NCI-H82 (cell line): ENCODE measurements at places on chromosomes 6 and 20.

GRCh38 chr6:116417661-116418060, 43.5 kb upstream of the CALHM6 start:
- no peak for DNase-seq

DNA sequence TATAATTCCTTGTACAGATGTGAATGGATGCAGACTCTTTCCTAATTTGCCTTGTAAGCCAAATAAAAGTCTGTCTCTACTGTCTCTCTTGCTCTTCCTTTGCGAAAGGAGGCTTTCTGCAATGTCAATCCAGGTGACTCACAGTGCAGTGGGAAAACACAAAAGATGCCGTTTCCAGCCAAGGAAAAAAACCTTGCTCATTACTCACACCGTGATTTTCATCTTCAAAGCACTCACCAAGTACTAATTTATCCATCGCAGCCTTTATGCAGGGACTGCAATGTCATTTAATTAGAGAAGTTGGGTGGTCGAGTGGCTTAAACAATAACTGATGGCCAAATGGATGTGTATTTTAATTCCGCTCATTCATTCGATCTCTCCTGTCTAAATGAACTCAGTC, 23.8 kb downstream of the SAYSD1 start:
- no peak for DNase-seq

DNA sequence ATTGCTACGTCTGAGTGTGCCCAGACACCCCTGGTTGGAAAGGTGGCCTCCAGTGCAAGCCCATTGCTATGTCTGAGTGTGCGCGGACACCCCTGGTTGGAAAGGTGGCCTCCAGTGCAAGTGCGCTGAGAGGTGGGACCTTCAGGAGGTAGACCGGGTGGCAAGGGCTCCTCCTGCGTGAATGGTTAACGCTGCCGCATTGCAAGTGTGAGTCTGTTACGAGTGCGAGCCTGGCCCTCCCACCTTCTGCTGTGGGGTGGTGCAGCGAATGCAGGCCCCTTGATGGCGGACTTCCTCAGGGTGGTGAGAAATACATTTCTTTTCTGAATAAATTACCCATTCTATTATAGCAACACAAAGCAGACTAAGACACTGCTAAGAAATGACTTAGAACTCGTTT, 208.8 kb downstream of the DLL1 start:
- no peak for DNase-seq

GRCh38 chr6:114194362-114195026, 148.3 kb downstream of the HS3ST5 start:
- no peak for DNase-seq

GRCh38 chr6:55566036-55566710, 12.8 kb downstream of the HMGCLL1 start:
- DNase-seq, result no peak

DNA sequence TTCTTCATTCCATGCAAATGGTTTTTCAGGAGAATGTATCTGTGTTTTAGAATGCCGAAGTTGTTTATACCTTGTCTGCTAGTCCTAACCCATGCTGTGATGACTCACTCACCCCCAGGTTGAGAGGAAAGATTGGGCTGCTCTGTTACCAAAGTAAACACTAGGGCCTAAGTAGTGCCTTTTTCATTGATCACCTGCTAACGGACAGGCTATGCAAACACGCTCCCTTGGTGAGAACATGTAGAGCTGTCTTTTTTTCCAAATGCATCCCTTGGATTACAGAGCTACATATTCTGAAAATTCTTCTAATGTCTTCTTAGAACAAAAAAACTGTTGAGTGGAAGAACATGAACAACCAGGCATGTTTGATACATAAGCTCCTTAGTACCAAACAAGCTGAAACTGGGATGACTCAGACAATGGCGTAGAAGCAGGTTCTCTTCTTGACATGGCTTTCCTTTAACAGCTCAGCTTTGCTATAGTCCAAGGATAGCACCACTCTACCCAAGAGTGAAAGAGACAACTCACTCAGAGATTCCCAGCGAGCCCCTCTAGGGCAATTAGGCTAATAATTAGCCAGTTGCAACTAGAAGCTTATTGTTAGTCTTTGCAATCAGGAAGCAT, 20.5 kb downstream of the PERP start:
- peak; percentile 43 for DNase-seq

- DNase-seq, result no peak
Measured at GRCh38 chr6:144006736-144007477, 1.2 kb downstream of the PLAGL1 start.

GRCh38 chr6:137958811-137959565, 91.9 kb downstream of the TNFAIP3 start:
- no peak for DNase-seq

DNA sequence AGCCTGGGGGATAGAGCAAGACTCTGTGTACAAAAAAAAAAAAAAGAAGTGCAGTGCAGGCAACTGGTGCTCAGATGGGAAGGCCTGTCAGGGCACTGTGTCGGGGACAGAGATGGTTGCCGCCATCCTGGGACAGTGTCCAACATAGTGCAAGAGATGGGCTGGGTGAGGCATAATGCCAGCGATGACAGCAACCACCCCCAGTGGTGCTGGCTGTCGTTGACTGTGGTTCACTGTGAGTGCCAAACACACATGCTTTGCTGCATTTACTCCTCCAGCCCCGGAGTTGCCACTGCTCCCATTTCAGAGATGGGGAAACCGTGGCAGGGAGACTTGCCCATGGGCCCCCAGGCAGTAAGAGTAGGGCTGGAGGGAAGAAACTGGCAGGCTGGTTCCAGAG, 5.2 kb upstream of the C20orf203 start:
- no peak for DNase-seq

DNA sequence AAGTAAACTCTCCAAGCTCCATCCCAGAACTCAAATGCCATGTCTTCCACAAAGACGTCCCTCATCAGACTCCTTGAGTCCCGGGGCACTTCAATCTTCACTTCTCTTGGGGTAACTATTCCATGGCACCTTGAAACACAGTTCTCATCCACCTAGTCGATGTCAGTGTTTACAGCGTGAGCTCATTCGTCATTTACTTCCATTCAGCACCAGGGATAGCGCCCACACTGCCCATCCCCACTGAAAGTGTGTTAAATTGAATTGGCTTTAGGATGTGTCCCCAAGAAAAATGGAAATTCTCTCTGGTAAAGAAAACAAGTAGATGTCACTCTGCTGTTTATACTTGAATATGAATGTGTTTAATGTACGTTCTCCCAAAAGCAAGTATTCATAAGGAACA, 31.3 kb downstream of the KCNK15 start:
- DNase-seq, result no peak

GRCh38 chr6:17724341-17724740, 17.6 kb upstream of the NUP153 start:
- DNase-seq, result no peak

DNA sequence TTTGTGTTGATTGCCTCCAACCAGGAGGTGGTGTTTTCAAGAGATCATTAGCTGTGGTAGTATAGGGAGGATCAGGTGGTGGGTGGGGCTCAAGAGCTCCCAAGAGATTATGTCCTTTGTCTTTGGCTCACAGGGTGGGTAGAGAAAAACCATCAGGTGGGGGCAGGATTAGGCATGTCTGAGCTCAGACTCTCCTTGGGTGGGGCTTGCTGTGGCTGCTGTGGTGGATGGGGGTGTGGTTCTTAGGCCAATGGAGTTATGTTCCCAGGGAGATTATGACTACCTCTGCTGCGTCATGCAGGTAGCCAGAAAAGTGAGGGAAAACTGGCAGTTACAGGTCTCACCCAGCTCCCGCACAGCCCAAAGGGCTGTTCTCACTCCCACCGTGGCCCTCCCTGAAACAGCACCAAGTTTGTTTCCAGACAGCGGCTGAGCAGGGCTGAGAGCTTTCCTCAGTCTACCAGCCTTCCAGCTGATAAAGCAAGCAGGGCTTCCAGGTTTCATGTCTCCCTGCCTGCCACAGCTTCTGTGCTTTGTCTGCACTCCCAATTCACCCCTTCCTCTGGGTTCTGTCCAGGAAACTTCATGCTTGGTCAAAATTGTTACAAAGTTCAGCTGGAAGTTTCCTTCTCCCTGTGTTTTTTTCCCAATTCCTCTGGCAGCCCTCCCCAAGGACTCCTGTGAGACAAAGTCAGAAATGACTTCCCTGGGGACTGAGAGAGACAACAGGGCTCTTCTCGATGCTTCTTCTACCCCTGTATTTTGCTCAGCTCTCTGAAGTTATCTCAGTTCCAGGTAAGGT, 481.1 kb upstream of the MAN1A1 start:
- peak; percentile 63 for DNase-seq

DNA sequence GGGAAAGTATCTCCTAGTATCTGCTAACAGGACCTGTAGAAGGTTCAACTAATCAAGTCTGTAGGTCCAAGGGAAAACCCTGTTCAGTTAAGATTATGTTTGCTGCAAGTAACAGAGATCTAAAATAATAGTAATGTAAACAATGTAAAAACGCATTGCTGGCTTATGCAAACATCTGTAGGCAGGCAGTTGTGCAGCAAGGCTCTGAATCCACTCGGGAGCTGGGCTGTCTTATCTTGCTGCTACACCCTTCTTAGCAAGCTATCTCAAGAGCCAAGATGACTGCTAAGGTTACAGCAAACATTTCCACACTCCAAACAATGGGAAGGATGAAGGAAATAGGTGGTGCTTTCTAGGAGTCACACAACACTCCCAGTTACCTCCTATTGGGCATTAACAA, 397.3 kb upstream of the NRSN1 start:
- DNase-seq, result no peak

- peak; percentile 85 for DNase-seq
Measured at GRCh38 chr20:36439040-36439730, 102.1 kb upstream of the MYL9 start.

DNA sequence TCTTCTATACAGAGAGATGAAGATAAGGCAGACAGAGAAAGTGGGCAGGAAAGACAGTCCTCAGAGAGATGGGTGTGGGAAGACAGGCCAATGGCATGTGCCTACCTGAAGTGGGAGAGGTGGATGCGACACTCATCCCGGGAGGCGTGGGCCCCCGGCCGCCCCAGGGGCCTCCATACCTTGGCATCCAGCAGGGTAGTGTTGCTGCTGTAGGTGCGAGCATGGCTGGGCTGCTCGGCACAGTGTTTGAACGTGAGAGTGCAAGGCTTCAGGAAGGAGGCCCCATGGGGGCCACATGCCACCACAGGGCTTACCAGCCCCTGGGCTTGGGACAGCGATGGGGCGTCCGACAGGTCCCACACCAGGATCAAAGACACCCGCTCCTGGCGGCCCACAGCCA, 5.2 kb downstream of the UNC5CL start:
- no peak for DNase-seq

- DNase-seq, result no peak
Measured at GRCh38 chr20:48478806-48479585, 348.8 kb downstream of the PREX1 start.

DNA sequence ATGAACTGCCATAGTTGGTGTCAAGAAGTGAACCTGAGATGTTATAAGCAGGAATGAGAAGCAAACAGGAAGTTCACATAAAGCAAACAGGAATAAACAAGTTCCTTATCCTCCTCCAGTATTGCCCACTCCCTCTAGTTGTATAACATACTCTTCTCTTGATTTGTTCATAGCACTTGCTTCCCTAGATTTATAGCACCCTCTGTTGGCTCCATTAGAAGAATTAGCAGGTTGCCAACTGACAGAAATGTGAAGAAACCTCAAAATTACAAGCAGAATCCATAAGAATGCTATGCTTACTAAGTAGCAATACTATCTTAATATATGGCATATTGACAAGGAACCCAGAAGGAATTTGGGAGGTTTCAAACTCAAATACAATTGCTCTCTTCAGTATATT, 195.4 kb downstream of the TBX18 start:
- peak; percentile 7 for DNase-seq

- no peak for DNase-seq
Measured at GRCh38 chr6:109671733-109672132, 19.3 kb downstream of the AK9 start.

GRCh38 chr6:32386040-32386439, 14.3 kb upstream of the TSBP1 start:
- DNase-seq, result no peak

DNA sequence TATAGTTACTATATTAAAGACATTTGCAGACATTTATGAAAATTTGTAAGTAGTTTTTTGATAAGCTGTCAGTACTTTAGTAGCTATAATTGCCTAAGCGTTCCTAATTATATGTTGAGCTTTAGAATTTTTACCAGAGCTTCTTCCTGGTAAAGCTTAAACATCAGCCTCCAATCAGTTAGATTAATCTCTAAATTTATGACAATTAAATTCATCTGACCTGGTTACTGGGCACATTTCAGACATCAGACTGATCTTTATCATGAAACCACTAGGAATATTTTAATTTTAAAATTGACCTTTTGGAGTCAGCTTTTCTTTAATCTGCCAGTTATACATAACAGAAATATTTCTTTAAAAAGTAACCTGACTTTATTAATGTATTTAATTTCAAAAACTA, 23.5 kb downstream of the FIG4 start:
- DNase-seq, result no peak

- DNase-seq, result no peak
Measured at GRCh38 chr6:129817821-129818220, 43.3 kb downstream of the TMEM244 start.

DNA sequence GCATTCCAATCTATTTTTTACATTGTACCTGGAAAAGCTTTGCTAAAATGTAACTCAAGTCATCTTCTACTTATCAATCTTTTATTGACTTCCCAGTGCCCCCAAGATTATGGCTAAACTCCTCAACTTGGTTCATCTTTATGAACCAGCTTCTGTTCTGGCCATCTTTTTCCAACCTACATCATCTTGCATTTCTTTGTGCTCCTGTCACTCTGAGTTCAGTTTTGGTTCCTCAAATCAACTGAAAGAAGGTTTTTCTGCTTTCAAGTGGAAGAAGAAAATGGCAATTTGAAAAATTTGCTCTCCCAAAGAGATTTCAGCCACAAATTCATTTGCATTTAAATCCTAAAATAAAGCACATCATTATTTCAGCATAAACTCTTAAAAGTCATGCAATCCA, 41.8 kb downstream of the GPX5 start:
- no peak for DNase-seq

DNA sequence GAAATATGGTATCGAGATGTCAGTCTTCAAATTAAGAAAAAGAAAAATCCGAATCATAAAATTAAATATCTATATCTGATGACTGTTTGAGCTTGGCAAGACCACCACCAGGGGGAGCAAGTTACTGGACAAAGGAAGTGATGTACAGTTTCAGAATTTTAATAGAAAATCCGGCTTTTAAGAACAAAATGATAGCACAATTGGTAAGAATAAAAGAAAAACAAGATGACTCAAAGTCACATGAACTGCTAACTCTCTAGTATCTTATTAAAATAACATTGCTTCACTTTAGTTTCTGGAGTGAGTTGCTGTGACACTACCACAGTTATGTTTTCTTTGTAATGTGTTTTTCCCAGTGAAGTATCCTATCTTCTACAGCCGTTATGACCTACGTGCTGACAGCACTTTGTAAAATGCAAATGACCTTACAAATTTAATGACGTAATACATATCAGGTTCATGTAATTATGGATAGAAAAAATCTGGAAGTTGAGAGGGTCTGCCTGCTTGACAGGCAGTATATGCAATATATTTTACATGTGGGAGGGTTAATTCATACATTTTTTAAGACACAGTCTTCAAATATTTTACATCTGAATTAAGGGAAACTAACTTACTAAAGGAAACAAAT, 405.3 kb upstream of the HS3ST5 start:
- DNase-seq, result peak; percentile 71

GRCh38 chr20:47654370-47654769, 130.9 kb downstream of the SULF2 start:
- peak; percentile 64 for DNase-seq
